SJSA1 (cell line): ENCODE measurements at places on chromosomes 11 and 22.
A peak's percentile ranks its signal among the peaks of the same experiment; 100 is the strongest.

DNA sequence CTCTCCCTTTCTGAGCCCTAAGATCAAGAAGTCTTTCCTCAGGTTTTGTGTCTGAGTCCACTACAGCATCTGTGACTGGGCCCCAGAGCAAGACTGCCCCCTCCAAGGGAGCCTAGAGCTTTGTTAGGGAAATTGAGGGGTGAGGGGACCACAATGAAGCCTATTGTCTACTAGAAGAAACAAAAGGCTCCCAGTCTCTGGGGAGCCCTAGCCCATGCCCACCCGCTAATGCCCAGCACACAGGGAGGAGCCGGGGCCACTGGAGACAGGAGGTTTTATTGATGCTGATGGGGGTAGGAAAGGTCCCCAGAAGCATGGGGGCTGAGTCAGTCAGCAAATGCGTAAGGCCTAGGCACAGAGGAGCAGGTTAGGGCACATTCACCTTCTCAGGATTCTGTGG lies 14.0 kb downstream of the RHOG start:
- no peak for DNase-seq

GRCh38 chr22:32850157-32850556 lies 48.7 kb downstream of the TIMP3 start:
- no peak for DNase-seq

GRCh38 chr11:62689421-62690183 lies at the start of gene LRRN4CL:
Gene LRRN4CL (minus strand): TSS chr11:62689530. CDS start chr11:62688508, 1,022 bp downstream.
- DNase-seq, result peak; percentile 86

- DNase-seq, result peak; percentile 33
These were observed 38.7 kb upstream of the RCN1 start for GRCh38 chr11:32052215-32052614.

GRCh38 chr11:35324981-35325380 lies 94.4 kb downstream of the SLC1A2 start:
- no peak for DNase-seq

- DNase-seq, result no peak
These were observed 303.9 kb downstream of the CASP12 start for GRCh38 chr11:104594228-104594958.

DNA sequence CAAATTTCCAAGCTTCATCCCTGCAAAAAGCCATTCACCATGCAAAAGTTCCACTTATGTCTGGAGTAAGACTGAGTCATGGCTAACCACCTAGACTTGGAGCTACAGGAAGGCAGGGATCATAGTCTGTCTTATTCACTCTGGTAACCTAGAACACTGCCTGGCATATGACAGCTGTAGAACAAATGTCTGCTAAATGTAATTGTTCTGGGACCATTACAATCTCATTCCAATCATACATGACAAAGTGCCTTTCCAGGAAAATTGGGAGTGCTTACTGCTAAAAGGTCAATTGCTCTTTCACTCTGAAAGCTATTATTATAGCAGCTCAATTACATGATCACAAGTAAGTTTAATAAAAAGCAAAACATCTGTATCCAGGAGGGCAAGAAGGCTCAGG lies 99.1 kb upstream of the CHRM4 start:
- DNase-seq, result no peak

GRCh38 chr22:36568846-36569245 lies 39.9 kb upstream of the EIF3D start:
- DNase-seq, result no peak

DNA sequence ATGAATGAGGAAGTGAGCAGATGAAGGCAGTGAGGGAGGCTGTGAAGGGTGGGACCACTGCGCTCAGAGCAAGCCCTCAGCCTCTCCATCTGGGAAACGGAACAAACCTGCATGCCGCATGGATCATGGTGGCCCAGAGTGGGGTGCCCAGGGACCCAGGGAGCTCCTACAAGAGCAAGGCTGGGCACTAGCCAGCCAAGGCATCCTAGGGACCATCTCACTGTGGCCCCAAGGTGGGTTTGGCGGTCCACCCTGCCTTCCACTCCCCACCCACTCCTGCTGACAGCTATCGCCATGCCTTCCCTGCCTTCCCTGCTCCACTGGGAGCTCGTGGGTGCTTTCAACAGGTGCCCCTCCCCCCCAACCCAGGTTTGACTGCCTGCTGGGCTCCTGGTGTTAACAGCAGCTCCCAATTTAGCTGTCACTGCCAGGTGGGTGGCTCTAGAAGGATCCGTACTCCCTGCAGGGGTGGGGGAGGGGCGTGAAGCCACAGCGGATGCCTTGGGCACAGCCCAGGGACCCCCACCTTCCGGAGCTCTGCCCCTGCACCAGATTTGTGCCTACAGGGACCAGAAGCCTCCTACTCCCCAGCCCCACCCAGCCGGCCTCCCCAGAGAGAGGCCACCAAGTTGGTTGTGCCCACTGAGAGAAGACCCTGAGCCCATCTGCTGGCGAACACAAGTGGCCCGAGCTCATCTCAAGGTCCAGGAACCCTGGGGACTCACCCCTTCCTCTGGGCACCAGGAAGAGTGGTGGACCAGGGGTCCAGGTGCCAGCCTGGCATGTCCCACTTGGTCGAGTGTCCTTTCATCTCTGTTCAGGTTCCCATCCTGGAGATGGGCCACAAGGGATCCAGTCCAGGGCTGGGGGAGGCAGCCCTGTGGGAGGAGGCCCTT lies 29.7 kb upstream of the PRODH start:
- no peak for DNase-seq

DNA sequence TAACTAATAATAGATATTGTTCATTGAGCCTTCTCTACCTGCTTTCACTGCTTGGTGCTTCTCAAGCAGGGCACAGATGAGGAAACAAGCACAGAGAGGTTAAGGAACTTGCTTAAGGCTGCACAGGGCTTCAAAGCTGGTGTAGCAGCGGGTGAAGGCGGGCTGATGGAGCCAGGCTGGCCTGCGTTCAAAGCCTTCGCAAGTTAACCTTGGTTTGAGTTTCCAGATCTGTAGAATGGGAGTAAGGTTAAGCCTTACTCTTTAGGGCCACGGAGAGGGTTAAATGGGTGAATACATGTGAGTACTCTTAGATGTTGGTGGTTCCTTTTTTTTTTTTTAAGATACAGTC lies 36.2 kb upstream of the EIF3D start:
- no peak for DNase-seq

GRCh38 chr11:87374038-87374807 lies 336.5 kb downstream of the TMEM135 start:
- no peak for DNase-seq

DNA sequence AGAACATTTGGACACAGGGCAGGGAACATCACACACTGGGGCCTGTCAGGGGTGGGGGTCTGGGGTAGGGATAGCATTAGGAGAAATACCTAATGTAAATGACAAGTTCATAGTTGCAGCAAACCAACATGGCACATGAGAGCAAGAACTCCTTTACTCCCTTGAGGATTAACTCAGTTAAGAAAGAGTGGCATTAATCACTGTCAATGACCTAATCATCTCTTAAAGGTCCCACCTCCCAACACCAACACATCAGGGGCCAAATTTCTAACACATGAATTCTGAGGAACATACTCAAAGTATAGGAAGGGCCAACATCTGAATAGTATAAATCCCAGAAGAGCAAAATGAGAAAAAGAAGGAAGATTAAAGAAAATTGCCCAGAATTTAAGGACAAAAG lies 272.9 kb downstream of the SWAP70 start:
- DNase-seq, result no peak

DNA sequence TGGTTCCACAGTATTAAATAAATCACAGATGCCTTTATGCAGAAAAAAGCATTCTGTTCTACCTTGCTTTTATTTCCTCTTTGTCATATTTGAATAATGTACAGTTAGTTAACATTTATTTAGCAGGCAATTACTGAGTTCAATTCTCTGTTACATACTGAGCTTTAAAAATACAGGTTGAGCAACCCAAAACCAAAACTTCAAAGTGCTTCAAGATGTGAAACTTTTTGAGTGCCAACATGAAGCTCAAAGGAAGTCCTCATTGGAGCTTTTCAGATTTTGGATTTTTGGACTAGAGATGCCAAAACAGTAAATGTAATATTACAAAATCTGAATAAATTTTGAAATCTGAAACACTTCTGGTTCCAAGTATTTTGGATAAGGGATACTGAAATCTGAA lies 54.1 kb downstream of the PDHX start:
- no peak for DNase-seq

GRCh38 chr22:44133161-44133560 lies 47.6 kb upstream of the PARVG start:
- DNase-seq, result no peak

- DNase-seq, result no peak
These were observed 18.1 kb upstream of the GNB1L start for GRCh38 chr22:19872779-19873137.

- no peak for DNase-seq
These were observed 5.8 kb upstream of the NECTIN1 start for GRCh38 chr11:119734788-119735187.

- peak; percentile 16 for DNase-seq
These were observed 36.9 kb upstream of the CLPB start for GRCh38 chr11:72471005-72471898.

- no peak for DNase-seq
These were observed 1058.0 kb upstream of the CNTN5 start for GRCh38 chr11:97962758-97963157.

DNA sequence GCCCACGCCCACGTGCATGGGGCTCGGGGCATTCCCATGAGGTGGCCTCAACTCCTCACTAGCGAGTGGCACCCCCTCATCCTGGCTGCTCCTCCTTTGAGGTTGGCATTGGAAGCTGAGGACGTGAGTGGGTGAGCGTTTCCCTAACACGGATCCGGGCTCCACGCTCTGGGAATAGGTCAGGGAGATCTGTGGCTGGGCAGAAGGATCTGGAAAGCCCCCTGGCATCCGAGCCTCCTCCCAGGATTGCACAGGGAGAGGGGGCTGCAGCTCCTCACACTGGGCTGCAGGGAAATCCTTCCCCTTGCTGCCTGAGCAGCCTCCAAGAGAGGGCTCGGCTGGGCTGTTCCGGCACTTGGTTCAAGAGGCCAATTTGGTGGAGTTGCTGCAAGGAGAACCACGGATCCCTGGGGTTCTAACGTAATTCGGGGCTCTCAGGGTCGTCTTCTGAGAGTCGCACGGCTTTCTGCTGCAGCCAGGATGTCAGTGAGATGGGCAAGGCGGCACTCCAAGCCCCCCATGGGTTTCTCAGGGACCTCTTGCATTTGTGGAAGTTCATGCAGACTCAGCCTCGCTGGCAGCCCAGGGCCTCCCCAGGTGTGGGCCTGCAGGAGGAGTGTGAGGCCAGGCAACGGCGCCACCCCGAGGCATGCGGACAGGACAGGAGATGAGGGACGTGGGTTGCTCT lies 1119.0 kb downstream of the BRD1 start:
- no peak for DNase-seq

DNA sequence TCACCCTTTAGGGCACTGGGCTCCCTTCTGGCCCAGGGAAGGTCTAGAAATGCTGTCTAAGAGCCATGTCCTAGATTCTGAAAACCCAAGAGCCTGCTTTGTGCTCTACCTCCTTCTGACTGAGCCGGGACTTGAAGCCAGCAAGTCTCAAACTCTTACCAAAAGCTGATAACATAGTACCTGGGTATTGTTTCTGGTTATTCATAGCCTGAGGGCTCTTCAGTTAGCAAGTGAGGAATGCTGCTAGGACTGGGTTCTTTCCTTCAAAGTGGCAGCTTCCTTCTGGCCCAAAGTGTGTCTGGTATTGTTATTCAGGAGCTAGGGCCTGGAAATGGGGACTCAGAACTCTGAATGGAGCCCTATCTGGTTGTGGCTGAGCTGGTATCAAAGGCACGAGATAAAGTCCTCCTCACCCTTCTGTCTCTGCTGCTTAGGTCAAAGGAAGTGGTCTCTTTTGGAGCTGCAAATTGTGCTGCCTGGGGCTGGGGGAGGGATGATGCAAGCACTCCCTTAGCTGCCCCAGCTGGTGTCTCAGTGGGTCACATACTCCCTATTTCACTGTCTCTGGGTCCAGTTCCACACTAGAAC lies 696.0 kb upstream of the CCDC179 start:
- no peak for DNase-seq

GRCh38 chr11:72613977-72614376 lies 60.2 kb downstream of the PDE2A start:
- DNase-seq, result no peak

GRCh38 chr11:57287884-57288283 lies 36.9 kb downstream of the TNKS1BP1 start:
- DNase-seq, result no peak

- DNase-seq, result no peak
These were observed 188.6 kb downstream of the SWAP70 start for GRCh38 chr11:9852465-9852864.

- DNase-seq, result no peak
These were observed 67.0 kb downstream of the MAML2 start for GRCh38 chr11:96275801-96276594.

DNA sequence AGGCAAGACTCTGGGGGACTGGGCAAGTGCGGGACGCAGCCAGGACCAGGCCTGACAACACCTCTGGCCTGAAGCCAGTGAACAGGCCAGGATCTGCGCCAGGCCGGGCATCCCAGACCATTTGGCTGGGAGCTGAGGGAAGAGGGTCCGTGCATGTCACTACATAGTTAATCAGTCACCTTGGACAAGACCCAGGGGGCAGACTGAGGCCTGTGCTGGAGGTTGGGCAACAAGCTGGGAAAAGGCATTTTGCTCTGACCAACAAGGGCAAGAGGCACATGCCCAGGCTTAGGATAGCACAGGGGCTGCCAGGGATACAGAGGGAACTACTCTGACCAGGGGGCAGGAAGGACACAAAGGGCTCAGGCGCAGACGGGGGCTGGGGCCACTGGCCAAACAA lies 7.0 kb upstream of the CHADL start:
- no peak for DNase-seq

DNA sequence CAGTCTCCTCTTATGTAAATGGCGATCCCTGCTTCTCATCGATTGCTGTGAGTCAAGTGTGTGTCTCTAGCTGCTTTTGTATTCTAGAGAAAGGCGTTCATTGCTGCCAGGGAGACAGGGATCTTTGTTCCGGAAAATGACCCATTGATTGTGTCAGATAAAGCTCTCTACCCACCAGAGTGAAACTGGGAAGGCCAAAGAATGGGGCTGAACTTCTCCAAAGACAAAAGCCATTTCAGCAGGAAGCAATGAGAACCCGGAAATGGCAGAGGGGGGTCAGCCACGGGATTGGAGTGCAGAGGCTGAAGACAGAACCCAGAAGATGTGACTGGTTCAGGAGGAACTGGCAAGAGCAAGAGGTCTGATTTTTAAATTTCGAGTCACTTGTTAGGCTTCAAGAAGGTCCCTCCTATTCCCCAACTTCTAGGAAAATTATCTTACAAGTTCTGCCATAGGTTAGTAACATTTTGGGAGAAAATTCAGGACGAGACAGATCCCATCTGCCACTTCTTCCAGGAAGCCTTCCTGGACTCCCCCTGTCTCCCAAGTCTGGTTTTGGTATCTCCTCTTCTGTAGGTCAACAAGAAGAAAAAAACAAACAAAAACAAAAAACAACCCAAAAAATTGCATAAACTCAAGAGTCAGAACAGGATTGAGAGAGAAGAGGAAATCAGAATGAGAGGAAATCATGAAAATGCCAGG lies 110.6 kb downstream of the NECTIN1 start:
- no peak for DNase-seq

GRCh38 chr22:17542452-17542851 lies 20.8 kb upstream of the SLC25A18 start:
- no peak for DNase-seq

GRCh38 chr11:17256512-17256911 lies 20.0 kb upstream of the NUCB2 start:
- no peak for DNase-seq

- DNase-seq, result no peak
These were observed 34.3 kb upstream of the MPPED1 start for GRCh38 chr22:43377548-43377895.

GRCh38 chr22:21632237-21632895 lies at the start of gene CCDC116:
Gene CCDC116 (plus strand): TSS chr22:21632760. CDS start chr22:21633182, 422 bp downstream.
- no peak for DNase-seq
